GM12878 (cell line): ENCODE measurements at places on chromosomes 4 and X.
A peak's percentile ranks its signal among the peaks of the same experiment; 100 is the strongest.

GRCh38 chr4:26860922-26861433 lies 337 bp downstream of the STIM2 start:
- no peaks in the 10 kb centered on the region for H3K27me3 ChIP-seq
- no peak for DNase-seq
- H3K4me3 ChIP-seq, result peak overlapping the region; percentile 84

- no peak for DNase-seq
- H3K36me3 ChIP-seq, result no peaks in the 10 kb centered on the region
- H3K4me1 ChIP-seq, result no peaks in the 10 kb centered on the region
- H3K4me3 ChIP-seq, result peak overlapping the region; percentile 81
- H3K27ac ChIP-seq, result peak overlapping the region; percentile 83
- H3K27me3 ChIP-seq, result no peaks in the 10 kb centered on the region
Measured at GRCh38 chr4:138241281-138242075, 671 bp downstream of the SLC7A11 start.

GRCh38 chrX:139559383-139560042 lies 29.0 kb downstream of the F9 start:
- H3K36me3 ChIP-seq, result no peaks in the 10 kb centered on the region
- no peaks in the 10 kb centered on the region for H3K27me3 ChIP-seq
- no peak overlapping the region for H3K4me3 ChIP-seq
- DNase-seq, result peak; percentile 30

GRCh38 chr4:180618396-180618795 lies 1624.8 kb upstream of the TENM3 start:
- no peaks in the 10 kb centered on the region for H3K36me3 ChIP-seq
- H3K27ac ChIP-seq, result no peak overlapping the region
- no peaks in the 10 kb centered on the region for H3K4me1 ChIP-seq
- DNase-seq, result no peak

DNA sequence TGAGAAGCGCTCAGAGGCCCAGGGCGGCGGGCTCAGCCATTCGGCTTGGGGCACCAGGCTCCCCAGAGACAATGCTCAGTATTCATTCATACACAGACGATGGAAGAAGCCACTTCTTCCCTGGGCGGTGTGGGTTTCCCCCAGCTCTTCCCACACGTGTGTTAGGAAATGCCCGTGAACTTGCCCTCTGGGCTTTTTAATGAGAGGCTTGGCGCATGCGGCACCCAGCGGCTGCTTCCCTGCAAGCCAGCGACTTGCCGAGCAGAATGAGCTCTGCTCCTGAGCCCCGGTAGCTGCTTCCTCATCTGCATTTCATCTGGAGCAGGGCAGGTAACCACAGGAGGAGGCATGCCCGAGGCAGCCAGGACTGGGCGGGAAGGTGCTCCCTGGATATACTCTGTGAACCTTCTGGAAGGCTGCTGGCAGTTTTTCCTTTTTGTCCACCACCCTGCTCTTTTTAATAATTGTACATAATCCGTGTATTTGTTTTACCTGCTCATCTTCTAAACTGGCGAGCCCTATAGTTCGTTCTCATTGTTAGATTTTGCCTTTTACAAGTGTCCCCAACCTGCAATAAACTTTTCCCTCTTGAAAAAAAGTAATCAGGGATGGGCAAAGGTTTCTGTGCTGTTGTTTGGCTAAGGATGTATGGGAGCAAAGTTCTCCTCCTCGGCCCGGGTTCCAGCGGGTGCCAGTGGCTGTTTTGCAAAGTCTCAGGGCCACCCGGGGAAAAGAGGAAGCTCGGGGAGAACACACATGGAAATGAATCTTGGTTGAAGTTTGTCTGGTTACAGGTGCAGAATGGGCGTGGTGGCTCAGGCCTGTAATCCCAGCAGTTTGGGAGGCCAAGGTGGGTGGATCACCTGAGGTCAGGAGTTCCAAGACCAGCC lies 178.8 kb downstream of the DCLK2 start:
- H3K4me3 ChIP-seq, result no peak overlapping the region
- DNase-seq, result no peak
- H3K27ac ChIP-seq, result no peak overlapping the region
- no peaks in the 10 kb centered on the region for H3K27me3 ChIP-seq
- no peaks in the 10 kb centered on the region for H3K36me3 ChIP-seq
- H3K4me1 ChIP-seq, result no peaks in the 10 kb centered on the region

DNA sequence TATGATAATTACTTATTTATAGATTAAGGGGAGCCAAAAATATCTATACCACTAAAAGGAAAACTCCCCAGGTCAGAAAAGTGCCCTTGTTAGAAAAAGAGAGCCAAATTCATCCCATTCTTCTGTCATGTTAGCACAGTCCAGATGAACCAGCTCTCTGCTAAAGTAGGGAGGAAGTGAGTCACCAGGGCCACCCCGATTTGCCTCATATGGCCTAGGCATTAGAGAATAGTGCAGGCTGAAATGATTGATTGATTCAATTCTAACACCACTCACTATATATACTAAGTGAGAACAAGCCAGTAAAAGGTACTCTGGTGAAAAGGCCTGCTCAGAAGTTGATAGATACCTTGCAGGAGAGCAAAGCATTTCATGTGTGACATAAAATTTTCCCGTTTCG lies 94.5 kb downstream of the SRPX start:
- no peak for DNase-seq
- H3K4me1 ChIP-seq, result no peaks in the 10 kb centered on the region
- no peak overlapping the region for H3K4me3 ChIP-seq
- no peaks in the 10 kb centered on the region for H3K27me3 ChIP-seq
- H3K27ac ChIP-seq, result no peak overlapping the region

GRCh38 chrX:13670197-13670596 lies 17.3 kb downstream of the TCEANC start:
- no peaks in the 10 kb centered on the region for H3K27me3 ChIP-seq
- no peak for DNase-seq

- H3K4me1 ChIP-seq, result no peaks in the 10 kb centered on the region
- H3K27me3 ChIP-seq, result no peaks in the 10 kb centered on the region
- H3K4me3 ChIP-seq, result no peak overlapping the region
- DNase-seq, result no peak
- H3K27ac ChIP-seq, result no peak overlapping the region
Measured at GRCh38 chrX:52420824-52421443, 52.1 kb downstream of the XAGE2 start.

DNA sequence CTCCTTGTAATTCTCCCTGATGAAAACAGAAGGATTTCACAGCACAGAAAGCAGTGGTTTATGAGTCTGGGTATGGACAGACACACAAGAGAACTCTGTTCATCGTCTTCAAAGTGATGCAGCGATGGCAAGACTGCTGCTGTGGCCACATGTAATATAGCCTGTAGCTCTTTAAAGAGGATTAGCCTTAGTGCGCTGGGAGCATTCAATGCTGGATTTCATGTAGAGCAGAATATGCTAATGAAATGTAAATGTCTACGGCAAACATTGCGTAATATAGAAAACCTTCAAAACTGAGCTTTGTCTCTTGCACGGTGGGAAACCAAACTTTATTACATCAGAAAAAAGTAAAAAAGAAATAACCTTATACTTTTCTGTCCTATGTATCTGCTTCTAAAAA lies 42.9 kb downstream of the ALPK1 start:
- H3K4me3 ChIP-seq, result no peak overlapping the region
- no peak overlapping the region for H3K27ac ChIP-seq
- no peak for DNase-seq
- H3K27me3 ChIP-seq, result no peaks in the 10 kb centered on the region
- H3K4me1 ChIP-seq, result no peaks in the 10 kb centered on the region

DNA sequence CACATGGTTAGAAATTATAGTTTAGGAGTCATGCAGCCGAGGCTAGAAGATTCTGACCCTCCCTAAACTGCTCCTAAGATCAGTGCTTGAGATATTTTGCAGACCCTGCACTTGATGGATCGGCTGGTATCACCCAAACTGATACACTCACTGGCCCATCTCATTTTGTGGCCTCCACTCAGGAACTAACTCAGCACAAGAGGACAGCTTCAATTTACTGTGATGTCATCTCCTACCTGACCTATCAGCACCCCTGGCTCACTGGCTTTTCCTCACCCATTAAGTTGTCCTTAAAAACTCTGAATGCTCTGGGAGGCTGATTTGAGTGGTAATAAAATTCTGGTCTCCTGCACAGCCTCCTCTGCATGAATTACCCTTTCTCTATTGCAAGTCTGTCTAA lies 450.9 kb downstream of the PCDH10 start:
- no peak overlapping the region for H3K4me3 ChIP-seq
- H3K4me1 ChIP-seq, result no peaks in the 10 kb centered on the region
- DNase-seq, result no peak

GRCh38 chr4:36244257-36245082 lies at the start of gene ARAP2:
Gene ARAP2 (minus strand): TSS chr4:36244514. CDS start chr4:36229486, 15,028 bp downstream.
- no peaks in the 10 kb centered on the region for H3K36me3 ChIP-seq
- H3K27ac ChIP-seq, result peak within 1 kb of the TSS; percentile 88
- DNase-seq, result no peak

DNA sequence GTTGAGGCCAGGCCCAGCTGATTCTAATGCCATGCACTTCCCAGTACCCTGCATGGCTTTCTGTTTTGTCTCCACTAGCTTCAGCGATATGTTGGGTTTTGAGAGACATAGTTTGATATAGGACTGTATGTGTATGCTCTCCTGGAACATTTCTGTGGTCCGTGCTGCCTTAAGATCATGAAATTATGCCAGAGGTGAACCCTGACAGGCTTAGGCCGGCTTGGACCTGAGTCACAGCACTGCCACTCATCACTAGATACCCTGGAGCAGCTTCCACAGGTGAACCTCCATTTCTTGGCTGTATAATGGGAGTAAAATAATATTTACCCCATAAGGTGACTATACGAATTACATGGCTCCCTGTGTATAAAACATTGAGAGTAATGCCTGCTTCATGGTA lies 6.4 kb downstream of the SGMS2 start:
- no peak overlapping the region for H3K4me3 ChIP-seq
- H3K4me1 ChIP-seq, result no peaks in the 10 kb centered on the region

DNA sequence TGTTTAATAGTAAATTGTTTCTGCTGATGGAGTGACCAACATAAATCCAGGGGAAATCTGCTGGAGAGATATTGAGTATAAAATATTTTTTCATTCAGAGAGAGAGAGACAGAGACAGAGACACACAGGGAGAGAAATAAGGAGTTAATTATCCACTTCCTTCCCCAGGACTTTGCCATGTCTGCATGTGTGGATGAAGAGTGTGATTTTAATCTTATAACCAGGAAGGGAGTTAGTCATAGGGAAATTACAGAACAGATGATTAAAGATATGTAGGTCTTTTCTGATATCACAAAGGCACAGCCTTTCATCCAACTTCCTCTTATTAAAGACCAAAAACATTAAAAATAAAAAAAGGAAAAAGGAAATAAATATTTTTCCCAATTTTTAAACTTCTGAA lies 526.3 kb downstream of the SPRY1 start:
- H3K27me3 ChIP-seq, result no peaks in the 10 kb centered on the region
- no peaks in the 10 kb centered on the region for H3K4me1 ChIP-seq
- H3K36me3 ChIP-seq, result no peaks in the 10 kb centered on the region
- no peak overlapping the region for H3K27ac ChIP-seq
- H3K4me3 ChIP-seq, result no peak overlapping the region

DNA sequence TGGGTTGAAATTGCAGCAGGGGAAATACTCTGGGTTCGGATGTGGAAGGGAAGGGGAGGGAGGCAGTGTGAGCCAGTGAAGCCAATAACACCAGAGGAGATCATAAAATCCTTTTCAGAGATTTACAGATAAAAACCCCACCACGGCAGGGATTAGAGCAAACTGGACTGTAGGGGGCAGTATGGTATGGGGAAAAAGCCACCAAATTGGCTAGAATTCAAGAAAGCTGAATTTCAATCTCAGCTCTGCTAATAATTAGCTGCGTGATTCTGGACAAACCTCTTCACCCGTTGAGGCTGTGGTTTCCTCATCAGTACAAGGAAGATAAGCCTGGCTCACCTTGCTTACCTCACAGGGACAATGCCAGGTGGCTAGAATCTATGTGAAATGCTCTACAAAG lies 108.1 kb downstream of the ATG4A start:
- H3K4me1 ChIP-seq, result no peaks in the 10 kb centered on the region
- H3K4me3 ChIP-seq, result no peak overlapping the region
- no peaks in the 10 kb centered on the region for H3K27me3 ChIP-seq
- no peak overlapping the region for H3K27ac ChIP-seq
- no peak for DNase-seq

DNA sequence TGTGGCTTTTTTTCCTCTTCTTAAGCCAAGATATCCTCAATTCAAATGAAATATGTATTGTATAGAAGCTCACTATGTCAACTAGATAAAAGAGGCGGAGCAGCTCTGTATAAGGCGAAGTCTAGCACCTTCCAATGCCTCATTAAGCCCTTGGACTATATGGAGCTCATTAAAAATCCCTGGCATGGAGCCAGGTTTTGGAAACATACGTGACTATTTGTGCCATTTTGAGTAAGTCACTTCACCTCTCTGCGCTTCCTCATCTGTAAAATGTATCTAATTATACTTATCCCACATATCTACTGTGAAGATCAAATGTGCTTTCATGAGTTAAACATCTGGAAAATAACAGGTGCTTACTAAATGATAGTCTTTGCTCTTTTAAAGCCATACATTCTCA lies 57.2 kb downstream of the YIPF6 start:
- H3K27ac ChIP-seq, result no peak overlapping the region
- no peaks in the 10 kb centered on the region for H3K27me3 ChIP-seq
- no peaks in the 10 kb centered on the region for H3K36me3 ChIP-seq
- no peak for DNase-seq
- no peak overlapping the region for H3K4me3 ChIP-seq

DNA sequence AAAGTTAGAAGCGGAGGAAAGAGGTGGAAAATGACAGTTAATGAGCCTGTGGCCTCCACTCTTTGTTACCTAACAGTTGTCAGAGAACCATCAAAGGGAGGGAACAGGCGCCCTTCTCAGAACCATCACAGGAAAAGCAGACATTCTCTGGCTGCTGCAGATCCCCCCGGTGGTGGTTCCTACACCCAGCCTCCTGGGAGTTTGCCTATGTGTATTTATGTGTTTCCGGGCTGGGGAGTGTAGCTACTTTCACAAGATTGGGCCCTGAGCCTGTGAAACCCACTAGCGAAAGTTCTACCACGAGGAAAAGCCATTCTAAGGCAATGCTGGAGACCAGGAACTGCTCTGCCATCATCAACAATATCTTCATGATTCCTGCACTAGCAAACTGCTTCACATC lies 52.7 kb upstream of the BCOR start:
- H3K4me3 ChIP-seq, result no peak overlapping the region
- no peaks in the 10 kb centered on the region for H3K36me3 ChIP-seq
- H3K4me1 ChIP-seq, result peaks cover 13% of the 10 kb centered on the region
- H3K27ac ChIP-seq, result no peak overlapping the region

GRCh38 chr4:34733185-34733941 lies 1511.0 kb downstream of the ARAP2 start:
- H3K27me3 ChIP-seq, result no peaks in the 10 kb centered on the region
- no peak overlapping the region for H3K27ac ChIP-seq
- H3K36me3 ChIP-seq, result no peaks in the 10 kb centered on the region
- H3K4me3 ChIP-seq, result no peak overlapping the region
- H3K4me1 ChIP-seq, result no peaks in the 10 kb centered on the region
- DNase-seq, result no peak

DNA sequence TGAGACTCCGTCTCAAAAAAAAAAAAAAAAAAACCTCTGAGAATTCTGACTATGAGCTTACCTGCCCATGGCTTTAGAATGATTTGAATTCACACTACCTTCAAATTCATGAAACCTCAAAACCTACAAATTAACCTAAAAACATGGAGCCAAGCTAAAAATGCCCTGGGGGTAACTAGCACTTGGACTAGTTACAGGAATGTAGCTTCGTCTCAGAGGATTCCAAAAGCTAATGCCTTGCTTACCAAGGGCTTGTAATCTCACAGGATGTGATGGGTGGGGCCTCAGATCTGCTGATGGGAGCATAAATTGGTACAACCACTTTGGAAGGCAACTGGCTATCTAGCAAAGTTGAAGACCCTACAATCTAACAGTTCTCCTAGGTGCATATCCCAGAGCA lies 79.4 kb upstream of the SPRY1 start:
- no peak overlapping the region for H3K4me3 ChIP-seq
- H3K27ac ChIP-seq, result no peak overlapping the region
- no peaks in the 10 kb centered on the region for H3K27me3 ChIP-seq
